ENCODE measurements at places on chromosomes 6 and 20.

DNA sequence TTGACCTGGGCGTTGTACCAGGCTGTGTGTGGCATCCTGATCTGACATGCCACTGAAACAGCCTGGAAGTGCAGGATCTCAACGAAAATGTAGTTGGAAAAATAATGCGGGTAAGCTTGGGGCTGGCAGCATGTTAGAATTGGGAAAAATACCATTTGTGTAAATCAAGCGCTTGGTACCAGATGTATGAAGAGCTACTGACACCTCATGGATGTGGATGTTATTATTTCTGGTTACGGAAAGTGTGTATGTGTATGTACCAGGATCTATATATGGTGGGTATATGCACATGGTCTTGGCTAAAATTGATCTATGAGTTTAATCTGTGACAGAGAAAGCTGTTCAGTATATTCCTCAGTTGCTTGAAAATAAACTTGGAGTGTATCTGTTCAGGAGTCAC is 22.7 kb downstream of the HIVEP1 start:
- no peak for DNase-seq

- DNase-seq, result no peak
Measured at GRCh38 chr6:148091394-148091793, 251.2 kb upstream of the SASH1 start.

- no peak for DNase-seq
Measured at GRCh38 chr6:45781890-45782289, 233.8 kb downstream of the CLIC5 start.

DNA sequence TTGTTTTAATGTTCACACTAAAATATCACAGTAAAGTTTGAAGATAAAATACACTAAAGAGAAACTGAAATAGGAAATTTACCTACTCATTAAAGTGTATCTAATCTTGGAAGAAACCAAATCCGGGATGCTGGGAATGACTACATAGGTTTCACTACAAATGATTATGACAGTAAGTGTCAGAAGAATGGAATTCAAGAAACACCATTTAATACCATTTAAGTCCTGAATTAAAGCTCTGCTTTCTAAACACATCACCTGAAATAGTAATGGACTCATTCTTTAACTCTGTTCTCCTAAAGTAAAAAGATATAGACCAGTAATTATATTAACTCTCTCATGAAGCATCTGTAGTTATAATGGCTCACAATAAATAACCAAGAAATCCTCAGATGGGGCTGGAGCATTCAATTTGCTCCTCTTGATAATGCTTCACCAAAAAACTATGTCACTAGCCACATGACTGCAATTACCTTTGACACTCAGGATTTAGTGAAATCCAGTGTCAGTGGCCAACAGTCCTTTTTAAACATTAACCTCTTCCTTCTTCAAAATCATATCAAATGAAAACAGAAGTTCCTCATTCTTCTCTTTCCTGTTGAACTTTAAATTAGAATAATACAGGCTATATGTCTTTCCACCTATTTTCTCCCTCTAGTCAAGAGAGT is 41.4 kb downstream of the MAP7 start:
- DNase-seq, result no peak

DNA sequence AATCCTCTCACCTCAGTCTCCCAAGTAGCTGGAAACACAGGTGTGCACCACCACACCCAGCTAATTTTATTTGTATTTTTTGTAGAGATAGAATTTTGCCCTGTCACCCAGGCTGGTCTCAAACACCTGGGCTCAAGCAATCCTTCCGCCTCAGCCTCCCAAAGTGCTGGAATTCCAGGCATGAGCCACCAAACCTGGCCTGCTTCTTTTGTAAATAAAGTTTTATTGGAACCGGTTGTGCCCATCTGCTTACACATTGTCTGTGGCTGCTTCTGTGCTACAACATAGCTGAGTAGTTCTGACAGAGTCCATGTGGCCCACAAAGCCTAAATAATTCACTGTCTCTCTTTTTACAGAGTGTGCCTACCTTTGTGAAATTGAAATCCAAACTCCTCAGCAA is 109.7 kb upstream of the NRSN1 start:
- DNase-seq, result no peak

GRCh38 chr6:138004430-138005287 is 102.6 kb downstream of the PERP start:
- DNase-seq, result no peak

DNA sequence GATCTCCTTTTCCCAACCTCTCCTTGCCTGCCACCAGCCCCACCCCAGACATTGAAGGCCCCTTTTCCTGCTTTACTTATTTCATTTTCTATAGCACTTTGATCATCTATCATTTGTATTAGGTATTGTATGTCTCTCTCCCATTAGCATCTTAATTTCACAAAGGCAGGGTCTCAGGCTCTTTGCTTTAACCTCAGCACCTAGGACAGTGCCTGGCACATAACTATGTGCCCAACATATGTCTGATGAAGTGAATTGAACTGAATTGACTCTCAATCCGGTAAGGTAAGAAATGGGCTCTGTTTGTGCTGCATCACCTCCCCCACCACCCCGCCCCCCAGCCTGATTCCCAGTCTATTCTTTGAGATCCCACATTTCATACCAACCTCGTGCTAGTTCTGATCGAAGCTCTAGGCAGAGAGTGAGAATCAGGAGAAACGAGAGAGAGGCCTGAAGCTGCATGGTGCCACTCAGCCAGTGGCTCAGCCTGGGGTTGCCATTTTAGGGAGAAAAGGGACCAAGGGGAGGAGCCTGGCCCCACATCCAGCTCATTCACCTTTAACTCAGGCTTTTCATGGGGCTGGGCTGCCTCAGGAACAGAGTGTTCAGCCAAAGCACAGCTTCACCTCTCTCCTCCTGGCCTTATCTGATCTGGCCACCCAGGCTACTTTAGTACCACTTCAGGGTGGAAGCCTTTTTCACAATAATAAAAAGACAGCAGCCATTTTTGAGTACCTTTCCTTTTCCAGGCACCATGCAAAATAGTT is at the start of gene SPINT3:
TSS of gene SPINT3 (minus strand) at position 476 of the 767 bp plus-strand sequence. CDS start at position 462, 14 bp downstream.
- DNase-seq, result no peak

GRCh38 chr6:108501559-108501958 is 59.2 kb upstream of the FOXO3 start:
- no peak for DNase-seq

GRCh38 chr20:41058674-41059635 is 30.3 kb downstream of the TOP1 start:
- no peak for DNase-seq

GRCh38 chr20:25553819-25554296 is 31.5 kb downstream of the NINL start:
- DNase-seq, result no peak

DNA sequence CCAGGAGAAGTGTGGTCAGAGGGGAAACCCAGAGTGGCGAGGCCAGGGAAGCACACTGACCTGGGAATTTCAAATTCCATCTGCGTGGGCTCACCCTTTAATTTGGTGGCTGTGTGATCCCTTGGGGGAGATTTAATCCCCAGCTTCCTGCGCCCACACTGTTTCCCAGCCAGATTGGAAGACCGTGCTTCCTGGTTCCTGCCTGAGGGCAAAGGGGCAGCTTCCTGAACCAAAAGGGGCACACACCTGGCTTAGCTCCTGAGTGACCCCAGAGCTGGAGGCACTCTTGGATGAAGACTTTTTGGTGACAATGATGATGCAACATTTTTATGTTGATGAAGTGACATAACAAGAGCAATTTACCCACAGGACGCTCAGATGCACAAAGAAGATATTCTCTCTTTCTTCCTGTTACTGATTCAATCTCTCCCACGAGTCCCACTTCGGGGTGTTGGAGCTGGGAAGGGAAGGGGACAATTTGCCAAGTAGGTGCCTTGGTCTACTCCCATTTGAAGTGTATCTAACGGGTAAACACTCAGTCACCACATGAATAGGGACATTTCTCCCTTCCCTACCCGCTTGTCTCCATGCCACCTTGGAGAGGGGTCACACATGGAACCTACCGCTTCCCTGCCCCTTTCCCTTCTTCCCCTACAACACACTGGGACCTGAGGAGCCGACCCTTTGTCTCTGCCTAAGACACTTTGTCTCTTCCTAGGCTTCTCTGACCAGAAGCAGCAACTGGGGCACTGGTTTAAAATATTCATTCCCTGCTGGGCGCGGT is 28.6 kb upstream of the CDKN1A start:
- DNase-seq, result peak; percentile 26

- DNase-seq, result no peak
Measured at GRCh38 chr6:35642471-35643161, 46.1 kb downstream of the FKBP5 start.

DNA sequence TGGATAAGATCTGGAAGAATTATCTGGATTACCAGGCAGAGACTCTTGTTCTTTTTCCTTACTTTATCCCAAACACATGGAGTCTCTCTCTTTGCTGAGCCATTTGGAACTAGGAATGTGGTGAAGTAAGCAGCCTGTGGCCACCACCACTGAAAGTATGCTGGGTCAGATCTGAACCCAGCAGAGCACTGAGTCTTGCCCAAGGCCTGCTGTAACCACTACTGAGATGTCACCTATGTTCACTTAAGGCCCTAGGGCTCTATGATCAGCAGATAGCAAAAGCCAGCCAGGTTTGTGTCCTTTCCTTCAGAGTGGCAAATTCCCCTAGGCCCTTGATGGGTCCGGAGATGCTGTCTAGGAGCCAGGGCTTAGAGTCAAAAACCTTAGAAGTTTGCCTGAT is 103.3 kb upstream of the PLN start:
- DNase-seq, result no peak

DNA sequence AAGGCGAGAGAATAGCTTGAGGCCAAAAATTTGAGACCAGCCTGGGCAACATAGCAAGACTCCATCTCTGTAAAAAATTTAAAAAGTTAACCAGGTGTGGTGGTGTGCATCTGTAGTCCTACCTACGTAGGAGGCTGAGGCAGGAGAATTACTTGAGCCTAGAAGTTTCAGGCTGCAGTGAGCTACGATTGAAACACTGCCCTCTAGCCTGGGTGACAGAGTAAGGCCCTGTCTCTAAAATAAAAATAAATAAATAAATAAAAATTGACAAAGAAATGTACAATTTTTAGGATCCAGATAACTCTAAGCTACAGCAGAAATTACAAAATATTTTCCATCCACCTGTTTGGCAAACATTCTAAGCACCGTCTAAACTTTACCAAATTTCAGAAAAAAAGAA is 941.0 kb upstream of the ADGRB3 start:
- no peak for DNase-seq

DNA sequence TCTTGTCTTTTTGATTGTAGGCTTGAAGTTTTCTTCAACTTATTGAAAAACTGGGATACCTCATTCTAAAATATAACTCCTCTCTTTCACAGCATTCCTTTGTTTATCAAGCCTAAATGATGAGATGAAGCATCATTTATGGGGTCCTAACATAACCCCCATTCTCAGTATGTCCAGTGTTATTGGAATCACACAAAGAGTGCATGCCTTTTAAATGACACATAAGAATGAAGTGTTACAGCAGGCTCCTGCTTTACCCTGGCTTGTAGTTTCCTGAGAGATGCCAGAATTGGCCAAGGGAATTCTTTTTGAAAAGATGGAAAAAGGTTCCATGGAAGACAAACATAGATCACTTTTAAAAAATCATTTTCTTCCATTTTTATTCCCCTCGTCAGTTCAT is 502.4 kb downstream of the BCKDHB start:
- DNase-seq, result no peak

DNA sequence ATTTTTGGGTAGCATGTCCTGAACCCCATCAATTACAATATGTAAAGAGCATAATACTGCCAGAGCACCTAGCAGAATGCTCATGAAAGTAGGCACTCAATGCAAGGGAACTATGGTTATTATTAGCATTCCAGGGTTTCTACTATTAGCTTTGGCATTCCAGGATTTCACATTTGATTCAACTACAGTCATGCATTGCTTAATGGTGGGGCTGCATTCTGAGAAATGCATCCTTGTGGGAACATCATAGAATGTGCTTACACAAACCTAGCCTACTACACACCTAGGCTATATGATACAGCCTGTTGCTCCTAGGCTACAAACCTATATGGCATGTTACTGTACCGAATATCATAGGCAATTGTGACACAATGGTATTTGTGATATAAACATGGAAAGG is 247.8 kb downstream of the CD83 start:
- DNase-seq, result no peak

DNA sequence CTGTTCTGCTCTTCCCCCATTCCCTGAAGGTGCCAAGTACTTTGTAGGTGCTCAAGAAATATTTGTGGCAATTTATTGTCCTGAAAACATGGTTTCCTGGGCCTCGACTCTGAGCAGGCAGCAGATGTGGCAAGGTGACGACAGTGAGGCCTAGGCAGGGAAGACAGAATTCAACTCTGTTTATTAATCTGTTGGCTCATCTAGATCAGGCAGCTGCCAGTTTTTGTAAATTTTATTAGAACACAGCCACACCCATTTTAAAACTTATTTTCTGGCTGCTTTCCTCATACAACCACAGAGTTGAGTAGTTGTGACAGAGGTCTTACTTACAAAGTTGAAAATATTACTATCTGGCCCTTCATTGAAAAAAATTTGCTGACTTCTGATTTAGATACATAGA is 24.5 kb downstream of the MAPK14 start:
- DNase-seq, result no peak

- no peak for DNase-seq
Measured at GRCh38 chr6:95417856-95418255, 159.5 kb upstream of the MANEA start.

DNA sequence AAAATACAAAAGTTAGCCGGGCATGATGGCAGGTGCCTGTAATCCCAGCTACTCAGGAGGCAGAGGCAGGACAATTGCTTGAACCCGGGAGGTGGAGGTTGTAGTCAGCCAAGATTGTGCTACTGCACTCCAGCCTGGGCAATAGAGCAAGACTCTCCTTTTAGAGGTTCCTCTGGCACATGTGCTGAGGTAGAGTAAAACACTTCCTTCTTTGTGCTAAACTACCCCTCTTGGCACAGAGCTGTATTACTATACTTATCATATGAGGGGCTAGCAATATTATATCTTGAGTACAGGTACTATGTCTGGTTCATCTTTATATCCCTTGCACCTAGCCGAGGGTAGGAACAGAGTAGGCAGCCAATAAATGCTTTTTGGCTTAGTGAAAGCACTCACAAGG is 40.2 kb upstream of the SAMHD1 start:
- no peak for DNase-seq

GRCh38 chr20:5781798-5782750 is 31.9 kb downstream of the SHLD1 start:
- no peak for DNase-seq

GRCh38 chr20:53244711-53245110 is 272.6 kb downstream of the TSHZ2 start:
- DNase-seq, result no peak

- DNase-seq, result no peak
Measured at GRCh38 chr20:49288784-49289696, 11.2 kb upstream of the ZNFX1 start.

GRCh38 chr6:109738255-109738654 is 47.2 kb downstream of the FIG4 start:
- DNase-seq, result no peak
